ENCODE measurements at places on chromosomes 3 and 15.

DNA sequence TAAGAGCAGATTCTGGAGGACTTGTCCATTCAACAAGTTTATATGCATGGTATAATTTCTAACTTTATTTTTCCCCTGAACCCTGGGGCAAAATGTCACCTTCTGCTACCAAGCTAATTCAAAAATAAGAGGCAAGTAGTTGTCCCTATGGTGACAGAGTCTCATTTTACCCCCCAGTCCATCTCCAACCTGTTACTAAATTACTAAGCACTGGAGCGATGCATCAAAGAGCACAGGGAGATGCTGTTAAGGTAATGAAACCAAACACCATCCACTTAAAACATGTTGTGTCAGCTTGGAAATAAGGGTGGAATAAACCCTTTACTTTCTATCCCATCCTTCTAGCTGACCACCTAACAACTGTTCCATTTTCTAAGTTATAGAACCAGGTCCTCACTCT, 417.4 kb upstream of the ATP11B start:
- DNase-seq, result no peak

DNA sequence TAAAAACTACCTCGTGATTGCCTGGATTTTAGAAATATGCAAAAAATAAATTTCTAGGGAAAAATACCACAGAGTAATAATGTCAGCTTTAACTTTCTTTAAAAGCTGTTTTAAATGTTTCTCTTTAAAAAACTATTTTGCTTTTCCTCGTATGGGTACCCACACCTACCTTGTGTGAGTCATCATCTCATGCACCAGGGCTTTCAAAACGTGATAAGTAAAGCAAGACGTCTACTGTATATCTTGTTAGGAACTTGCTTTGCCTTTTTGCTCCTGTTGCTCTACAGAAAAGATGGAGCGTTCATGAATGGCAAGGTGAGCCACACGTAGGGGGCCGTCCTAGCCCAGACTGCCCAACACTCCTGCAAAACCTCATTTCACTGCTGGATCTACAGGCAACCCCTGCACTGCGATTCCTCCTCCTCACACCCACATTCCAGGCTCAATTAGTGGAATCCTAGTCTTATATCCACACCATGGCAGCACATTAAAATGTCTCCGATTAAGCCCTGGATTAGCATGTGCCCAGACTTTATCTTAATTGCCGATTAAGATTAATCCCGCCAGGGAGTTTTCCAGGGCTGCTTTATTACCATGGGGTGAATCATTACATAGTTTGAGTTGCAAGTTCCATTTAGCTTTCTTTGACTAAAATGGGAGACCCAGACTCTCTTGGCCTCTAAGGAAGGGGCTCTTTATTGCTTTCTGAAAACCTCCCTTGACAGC, 293.6 kb upstream of the ICE2 start:
- no peak for DNase-seq

GRCh38 chr3:126341755-126342150, 15.5 kb downstream of the KLF15 start:
- no peak for DNase-seq

DNA sequence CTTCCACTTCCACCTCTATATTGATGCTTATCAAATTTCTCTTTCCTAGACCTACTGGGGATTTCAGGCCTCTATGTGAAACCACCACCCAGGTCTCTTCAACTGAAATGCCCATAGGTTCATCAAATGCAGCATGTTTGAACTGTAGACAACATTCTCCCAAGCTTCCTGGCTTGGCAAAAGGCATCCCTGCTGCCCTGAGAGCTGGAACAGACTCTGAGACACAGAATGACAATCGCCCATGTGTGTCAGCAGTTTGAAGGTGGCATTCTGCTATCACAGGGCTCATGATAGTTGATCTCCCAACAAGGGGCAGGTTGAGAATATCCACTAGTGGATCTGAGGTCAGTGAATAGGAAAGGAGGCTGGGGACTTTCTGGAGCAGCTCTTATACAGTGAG, 200.7 kb downstream of the RPLP1 start:
- no peak for DNase-seq

- DNase-seq, result no peak
Observed at GRCh38 chr15:99155961-99156443, 51.1 kb downstream of the SYNM start.

DNA sequence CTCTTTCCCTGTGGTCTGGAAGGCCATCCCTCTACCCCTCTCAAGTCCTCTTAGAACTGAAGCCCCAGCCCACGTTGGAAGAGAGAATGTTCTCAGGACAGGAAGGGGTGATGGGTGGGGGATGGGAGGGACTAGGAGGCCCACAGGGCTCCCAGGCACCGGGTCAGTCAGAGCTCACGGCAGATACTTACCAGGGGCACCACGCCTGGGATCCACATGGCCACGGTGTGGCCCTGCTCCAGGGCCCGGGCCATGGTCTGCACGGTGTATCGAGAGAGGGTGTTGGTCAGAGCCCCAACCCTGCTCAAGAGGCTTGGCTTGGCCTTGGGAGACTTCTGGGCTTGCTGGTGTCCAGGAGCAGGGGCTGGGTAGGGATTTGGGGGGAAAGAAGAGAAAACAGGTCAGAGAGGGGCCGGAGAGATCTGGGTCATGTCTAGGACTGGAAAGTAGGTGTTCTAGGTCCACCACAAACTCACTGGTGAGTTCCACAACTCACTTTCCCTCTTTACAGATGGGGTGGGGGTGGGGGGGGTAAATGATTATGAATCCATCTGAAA, 9.8 kb downstream of the PLIN1 start:
- no peak for DNase-seq

DNA sequence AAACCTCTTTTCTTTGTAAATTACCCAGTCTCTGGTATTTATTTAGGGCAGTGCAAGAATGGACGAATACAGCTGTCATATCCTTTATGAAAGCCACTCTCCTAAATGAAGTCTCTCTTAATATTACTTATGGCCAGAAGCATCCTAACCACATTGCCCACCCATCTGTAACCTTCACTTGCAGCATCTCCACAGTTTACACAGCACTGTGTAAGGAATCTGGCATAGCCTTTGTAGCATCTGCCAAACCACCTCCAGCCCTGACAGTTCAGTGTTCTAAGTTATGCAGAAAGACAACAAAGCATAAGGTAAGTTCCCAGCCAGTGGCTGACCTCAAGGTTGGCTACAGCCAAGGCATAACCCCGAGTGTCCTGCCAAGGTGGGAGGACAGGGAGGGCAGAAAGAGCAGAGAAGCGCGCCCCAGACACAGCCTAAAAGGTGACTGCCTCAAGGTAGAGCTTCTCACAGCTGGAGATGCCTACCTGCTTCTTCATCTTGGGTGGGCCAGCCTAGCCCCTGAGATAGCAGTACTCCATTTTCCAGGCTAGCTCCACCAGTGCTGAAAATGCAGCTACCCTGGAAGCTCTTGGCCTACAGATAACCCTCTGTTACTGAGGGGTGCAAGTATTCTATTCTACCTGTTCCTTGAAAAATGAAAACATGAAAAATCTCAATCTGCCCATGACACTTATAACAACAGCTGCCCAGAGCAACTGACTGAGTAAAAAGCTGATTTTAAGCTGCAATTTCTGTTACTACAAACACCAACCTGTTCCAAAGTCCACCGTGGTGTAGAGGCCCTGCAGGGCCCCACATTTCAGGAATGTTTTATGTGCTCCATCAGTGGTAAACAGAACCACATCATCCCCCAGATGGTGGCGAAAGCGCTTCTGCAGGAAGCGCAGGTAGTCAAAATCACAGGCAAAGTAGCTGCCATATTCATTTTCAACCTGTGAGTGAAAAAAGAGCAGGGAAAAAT, 39.3 kb downstream of the GLB1 start:
- no peak for DNase-seq

GRCh38 chr15:32864051-32864450, 146.2 kb downstream of the GREM1 start:
- DNase-seq, result no peak

DNA sequence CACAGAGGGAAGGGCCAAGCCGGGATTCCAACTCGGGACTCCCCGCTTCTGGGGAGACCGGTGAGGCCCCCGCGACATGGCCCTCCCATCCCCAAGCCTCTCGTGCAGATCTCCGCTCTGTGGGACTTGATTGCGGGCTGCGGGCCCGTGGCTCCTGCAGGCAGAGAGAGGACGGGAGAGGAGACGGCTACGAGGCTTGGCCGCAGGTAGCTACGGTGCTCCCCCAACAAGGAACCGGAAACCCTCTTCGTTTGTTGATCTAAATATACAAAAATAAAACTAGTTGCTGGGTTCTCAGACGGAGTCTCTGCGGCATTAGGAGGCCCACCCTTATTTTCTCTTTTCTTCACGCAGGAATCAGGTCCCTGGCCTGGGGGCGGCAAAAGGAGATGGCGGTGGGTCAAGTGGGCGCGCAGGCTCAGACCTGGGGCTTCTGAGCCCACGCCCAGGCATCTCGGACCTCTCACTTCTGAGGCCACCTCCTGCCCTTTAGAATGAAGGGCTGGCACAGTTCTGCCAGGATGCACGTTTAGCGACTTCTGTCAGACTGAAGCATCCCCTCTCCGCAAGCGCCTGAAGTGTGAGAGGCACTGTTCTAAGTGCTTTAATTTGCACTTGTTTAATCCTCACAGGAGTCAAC, 10.9 kb downstream of the GNB5 start:
- no peak for DNase-seq

DNA sequence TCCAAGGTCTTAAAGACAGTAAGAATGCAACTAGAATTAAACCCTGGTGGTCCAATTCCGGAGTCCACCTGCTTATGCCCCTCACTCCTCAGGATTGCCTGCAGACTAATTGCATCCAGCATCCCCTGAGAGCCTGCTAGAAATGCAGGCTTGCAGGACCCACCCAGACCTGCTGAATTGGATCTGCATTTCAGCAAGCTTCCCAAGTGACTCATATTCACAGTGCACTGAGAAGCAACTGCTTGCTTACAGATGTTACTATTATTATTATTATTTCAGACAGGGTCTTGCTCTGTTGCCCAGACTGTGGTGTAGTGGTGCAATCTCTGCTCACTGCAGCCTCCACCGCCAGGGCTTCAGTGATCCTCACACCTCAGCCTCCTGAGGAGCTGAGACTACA, 83.5 kb upstream of the VGLL4 start:
- DNase-seq, result no peak

GRCh38 chr3:155978324-155978723, 107.9 kb downstream of the GMPS start:
- DNase-seq, result no peak

DNA sequence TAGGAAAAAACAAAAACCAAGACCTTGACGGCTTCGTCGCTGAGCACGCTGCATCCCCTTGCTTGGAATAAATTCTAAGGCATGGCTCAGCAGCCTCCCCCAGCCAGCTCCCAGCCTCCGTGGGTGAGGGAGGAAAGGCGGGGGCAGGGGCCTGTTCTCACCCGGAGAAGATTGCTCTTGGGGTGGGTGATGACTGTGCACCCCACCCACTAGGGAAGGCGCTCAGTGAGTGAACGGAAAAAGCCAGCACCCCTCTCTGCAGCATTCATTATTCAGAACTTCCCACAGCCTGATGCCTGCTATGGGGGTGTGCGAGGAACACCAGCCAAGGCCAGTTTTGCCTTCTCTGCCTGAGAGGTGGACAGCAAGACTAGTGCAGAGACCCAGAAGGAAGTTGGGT, 19.3 kb upstream of the NTRK3 start:
- DNase-seq, result no peak

DNA sequence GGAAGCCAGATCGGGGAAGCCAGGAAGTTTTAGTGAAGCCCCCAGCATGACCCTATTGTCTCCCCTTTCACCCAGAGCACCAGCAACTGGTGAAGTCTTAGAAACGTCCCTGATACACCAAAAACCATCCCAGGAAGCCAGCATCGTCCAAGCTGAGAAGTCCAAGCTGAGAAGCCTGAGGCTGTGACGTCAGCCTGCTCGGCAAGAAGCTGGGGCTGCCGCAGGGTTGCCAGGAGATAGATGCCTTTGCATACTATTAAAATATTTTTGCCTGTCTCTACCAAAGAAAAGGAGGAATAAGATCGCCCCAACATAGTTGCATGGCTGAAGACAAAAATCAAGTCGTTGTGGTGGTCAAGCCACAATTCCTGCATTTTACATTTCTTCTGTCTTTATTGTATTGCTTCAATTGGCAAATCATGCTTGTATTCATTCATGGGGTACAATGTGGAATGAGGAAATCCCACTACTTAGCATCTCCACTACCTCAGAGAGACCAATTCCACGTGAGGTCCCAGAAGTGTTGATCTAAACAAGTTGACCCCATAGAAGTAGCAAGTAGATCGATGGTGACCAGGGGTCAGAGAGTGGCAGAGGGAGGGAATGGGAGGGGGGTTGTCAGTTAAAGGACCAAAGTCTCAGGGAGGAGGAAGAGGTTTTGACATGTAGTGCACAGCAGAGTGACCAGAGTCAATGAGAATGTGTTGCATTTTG, 19.6 kb upstream of the EMC3 start:
- DNase-seq, result no peak

GRCh38 chr3:78879295-78879860, 888.4 kb downstream of the ROBO1 start:
- DNase-seq, result no peak

DNA sequence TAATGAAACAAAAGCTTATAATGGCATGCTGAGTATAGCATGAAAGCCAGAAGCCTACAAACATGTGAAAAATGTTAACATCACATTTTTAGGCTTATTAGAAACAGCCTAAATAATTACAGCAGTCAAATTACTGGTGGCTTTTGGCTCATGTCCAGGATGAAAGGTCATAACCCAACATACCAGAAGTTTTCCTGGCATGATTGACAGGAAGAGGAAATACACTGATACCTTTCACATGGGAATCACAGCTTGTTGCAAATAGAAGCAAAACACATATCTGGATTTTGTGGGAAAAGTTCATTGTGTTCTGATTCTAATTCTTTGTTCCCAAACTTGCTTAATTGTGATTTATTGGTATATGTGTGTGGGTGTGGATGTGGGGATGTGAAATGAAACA, 393.5 kb upstream of the ARRDC4 start:
- DNase-seq, result peak; percentile 16

GRCh38 chr3:123110282-123110975, 43.6 kb downstream of the PDIA5 start:
- DNase-seq, result no peak

DNA sequence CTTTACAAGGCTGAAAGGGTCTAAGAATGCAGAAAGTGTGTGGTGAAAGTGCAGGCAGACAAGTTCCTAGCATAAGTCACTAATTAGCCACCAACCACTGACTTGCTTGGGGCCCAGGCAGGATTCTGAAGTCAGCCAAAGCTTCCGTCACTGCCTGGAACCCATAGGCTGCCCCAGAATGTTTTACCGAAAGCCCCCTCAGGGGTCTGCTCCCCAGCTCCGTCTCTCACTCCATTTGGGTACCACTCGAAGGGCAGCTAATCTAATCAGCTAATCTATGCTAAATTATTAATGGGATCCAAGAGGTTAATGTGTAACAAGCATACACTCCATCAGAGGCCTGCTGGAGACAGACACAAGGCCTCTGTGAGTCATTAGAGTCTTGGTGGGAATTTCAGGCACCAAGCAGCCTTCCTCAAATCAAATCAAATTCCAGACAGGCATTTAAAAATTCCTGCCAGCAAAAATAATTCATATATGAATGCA, 13.2 kb downstream of the ADAMTS9 start:
- peak; percentile 59 for DNase-seq

DNA sequence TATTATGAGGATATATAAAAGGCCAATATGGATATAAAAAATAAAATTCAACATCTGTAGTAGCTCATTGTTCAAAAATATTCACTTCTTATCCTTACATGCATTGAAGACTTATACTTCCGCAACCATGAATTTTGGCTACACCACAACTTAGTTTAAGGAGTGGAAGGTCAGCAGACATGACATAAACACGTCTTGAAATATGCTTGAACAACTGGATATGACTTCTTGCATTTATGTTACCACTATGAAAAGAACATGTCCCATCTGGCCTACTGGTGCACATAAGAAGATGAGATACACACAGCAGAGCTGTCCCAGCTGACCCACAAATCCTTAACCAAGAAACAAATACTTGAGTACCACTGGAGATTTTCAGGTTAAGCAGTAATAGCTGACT, 52.1 kb downstream of the MYO9A start:
- no peak for DNase-seq
